ENCODE measurements at places on chromosomes 7 and 10.

GRCh38 chr10:69884024-69884367, 82.3 kb downstream of the COL13A1 start:
- DNase-seq: no peak

DNA sequence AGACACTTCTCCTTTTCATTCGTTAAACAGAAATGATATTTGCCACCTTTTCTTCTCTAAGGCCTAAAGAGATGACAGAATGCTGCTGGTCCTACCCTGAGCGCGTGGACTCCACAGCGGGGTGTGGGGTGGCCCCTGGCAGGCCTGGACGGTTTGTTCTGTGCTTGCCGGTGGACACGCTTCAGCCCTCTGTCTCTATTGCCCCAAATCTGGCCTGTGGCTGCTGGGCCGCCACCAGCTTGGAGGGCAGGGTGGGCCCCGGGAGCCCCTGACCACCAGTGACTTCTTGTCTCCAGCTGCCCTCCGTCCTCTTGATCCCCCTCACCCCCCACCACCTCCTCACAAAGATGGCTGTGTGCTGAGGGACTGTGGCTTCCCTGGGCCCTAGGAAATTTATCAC, 5.7 kb downstream of the CHST3 start:
- DNase-seq: no peak

DNA sequence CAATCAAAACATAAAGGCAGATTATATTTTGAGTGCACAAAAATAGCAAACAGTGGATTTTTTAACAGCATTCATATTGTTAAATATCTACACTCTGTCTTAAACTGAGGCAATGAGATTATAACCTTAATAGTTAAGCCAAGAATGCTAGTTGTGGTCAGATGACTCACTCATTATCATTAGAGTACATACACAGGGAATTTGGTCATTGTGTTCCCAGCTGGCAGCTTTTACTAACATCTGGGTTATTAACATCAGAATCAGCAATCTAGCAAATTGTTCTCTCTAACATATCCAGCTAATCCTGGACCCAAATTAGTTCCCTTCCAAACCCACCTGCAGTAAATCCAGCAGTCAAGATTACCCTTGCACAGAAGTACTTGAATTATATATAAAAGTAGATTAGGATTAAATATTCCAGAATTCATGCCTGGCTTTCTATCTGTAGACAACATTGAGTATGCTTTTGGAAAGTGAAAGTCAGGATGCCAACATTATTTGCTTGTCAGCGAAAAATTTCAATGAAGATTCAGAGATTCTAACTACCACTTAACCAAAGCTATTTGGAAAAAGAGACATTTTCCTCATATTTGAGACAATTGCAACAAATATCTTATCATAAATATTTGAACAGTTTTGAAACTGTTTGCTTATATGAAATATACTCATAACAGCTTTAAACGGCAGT, 1035.6 kb upstream of the PHF14 start:
- no peak for DNase-seq

DNA sequence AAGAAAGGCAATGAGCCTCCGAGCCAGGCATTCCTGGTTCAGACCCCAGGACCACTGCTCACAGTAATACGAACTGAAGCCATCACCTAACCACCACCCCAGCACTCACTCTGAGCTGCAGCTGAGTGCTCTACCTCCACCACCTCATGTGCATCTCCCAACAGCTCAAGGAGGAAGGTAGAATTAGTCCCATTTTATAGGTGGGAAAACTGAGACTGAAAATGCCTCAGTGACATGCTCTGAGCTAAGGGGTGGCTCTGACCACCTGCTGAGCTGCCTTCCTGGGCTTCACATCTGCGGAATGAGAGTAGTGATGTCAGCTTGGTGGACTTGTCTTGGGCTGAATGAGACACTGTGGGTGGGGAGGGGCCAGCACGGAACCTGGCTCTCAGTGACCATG, 159.7 kb upstream of the UNC5B start:
- no peak for DNase-seq

DNA sequence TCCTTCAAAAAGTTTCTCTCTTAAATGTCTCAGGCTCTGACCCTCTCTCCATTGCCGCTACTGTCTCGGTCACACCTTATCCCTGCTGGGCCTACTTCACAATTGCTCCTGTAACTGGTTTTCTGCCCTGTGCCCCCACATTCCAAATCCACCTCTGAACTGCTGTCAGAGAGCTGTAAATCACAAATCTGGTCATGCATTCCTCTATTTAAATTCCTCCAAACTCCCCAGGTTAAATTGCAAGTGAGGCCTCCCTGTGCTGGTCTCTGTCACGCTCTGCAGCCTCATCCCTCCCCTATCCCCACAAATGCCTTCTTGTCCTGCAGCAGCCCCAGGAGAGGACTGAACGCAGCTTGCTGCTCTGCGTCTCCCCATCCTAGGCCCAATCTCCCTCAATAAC, 40.4 kb upstream of the CDCA7L start:
- no peak for DNase-seq

GRCh38 chr7:134315679-134316538, 821 bp downstream of the SLC35B4 start:
- DNase-seq: no peak

GRCh38 chr7:111803015-111803758, 240.9 kb upstream of the IMMP2L start:
- no peak for DNase-seq

DNA sequence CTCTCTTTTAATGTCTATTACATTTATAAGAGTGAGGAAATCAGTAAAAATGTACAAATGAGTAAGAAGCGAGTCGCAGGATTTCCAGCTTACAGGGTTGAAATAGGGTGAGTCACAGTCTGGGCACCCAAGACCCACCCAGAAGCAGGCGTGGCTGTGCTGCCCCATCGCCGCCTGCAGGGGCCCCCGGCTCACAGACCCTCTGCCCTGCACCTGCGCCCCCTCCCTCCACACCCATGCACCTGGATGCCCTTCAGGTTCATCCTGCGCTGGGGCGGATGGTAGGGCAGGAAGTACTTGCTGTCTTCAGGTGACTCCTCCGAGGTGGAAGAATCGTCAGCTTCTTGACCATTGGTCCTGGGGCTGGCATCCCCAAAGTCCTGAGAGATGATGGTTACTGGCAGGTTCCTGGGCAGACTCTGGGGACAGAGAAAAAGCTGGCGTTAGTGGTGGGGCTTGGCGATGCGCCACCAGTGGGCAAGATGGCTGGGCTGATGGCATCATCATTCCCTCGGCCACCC, 90.2 kb upstream of the GNA12 start:
- DNase-seq: no peak

DNA sequence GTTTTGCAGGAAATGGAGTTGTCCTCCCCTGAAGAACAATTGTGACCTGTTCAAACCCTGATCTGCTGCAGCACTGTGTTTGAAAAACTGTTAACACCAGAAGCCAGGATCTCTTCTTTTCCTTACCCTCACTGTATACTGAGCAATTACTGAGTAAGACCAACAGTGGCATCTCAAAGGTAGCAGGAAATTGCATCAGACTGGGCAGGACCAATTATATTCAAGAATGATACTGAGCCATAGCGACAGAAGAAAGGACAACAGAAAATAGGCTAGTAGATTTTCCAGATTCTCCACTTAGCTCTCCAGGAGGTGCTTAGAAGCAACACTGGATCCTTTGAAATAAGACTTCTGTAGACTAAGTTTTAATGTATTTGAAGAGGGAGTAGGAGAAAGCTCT, 57.4 kb upstream of the INHBA start:
- no peak for DNase-seq

GRCh38 chr7:136146925-136147324, 169.8 kb upstream of the MTPN start:
- no peak for DNase-seq

- DNase-seq: no peak
These were observed 451.2 kb downstream of the PLXNA4 start for GRCh38 chr7:132125096-132125495.

GRCh38 chr10:29519659-29520058, 115.1 kb downstream of the SVIL start:
- no peak for DNase-seq

DNA sequence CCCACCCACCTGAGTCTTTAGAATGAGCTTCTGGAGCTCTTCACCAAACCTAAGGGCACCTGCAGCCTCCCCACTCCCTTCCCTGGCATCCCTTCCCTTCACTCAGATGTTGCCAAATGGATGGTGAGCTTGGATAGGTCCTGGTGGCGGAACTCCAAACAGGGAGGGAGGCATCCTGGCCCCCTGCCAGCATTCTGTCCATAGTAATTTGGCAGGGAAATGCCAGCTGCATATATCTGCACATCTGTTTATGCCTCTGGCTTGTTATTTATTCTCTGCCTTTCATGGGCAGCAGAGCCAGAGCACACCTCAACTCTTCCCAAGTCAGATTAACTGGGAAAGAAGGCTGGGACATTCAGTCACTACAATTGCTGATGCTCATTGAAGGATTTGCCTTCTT, 18.1 kb downstream of the KAZALD1 start:
- DNase-seq: no peak

DNA sequence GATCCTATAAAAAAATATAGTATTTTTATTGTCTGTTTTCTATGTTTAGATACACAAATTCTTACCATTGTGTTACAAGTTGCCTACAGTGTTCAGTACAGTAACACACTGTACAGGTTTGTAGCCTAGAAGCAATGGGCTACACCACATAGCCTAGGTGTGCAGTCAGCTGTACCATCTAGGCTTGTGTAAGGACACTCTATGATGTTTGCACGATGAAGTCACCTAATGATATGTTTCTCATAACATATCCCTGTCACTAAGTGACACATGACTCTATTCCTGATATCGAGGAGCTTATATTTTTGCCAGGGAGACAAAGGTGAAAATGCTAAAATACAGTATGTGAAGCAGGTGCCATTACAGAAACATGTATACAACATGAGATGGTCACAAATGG, 18.6 kb downstream of the ZNF25 start:
- no peak for DNase-seq

DNA sequence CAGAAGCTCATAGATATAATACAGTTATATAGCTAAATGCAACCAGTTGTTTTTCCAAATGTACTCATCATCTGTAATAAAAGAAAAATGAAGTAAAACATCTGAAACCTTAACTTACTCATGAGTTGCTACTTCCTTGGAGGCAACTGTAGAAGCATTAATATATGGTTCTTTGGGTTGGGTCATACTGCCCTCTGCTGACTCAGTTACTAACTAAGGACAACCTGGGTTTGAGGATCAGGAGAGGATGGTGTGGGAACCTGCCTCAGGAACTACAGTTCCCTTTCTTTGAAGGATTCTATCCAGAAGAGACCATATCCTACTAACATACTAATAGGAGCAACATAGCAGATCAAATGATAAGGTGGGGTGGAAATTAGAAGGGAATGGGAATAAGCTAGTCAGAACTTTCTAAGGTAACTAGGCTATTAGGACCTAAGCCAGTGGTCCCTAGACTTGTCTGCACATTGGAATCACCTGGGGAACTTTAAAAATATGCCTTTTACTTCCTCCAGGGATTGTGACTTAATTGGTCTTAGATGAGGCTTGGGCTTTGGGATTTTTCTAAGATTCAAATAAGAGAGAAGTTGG, 20.7 kb downstream of the COX15 start:
- peak; percentile 1 for DNase-seq

DNA sequence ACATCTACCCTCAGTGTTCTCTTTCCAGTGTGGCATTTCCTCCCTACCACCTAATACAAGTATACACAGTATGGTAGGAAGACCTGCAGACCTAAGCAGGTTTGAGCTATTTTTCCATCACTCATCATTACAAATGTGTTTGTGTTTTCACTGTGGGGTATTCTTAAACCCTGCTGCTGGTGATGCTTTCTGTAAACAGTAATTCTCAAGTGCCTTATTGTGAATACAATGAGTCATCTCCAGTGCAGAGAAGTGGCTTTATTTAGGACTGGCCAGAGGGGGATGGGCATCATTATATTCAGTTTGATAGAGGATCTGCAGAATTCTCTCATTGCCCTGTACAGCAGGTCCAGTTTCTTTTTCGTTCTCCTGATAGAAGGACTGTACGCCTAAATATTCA, 63.7 kb downstream of the GRM8 start:
- no peak for DNase-seq

GRCh38 chr10:121753726-121754476, 155.7 kb upstream of the FGFR2 start:
- DNase-seq: no peak

- DNase-seq: no peak
These were observed 33.0 kb downstream of the HK1 start for GRCh38 chr10:69311309-69311708.

DNA sequence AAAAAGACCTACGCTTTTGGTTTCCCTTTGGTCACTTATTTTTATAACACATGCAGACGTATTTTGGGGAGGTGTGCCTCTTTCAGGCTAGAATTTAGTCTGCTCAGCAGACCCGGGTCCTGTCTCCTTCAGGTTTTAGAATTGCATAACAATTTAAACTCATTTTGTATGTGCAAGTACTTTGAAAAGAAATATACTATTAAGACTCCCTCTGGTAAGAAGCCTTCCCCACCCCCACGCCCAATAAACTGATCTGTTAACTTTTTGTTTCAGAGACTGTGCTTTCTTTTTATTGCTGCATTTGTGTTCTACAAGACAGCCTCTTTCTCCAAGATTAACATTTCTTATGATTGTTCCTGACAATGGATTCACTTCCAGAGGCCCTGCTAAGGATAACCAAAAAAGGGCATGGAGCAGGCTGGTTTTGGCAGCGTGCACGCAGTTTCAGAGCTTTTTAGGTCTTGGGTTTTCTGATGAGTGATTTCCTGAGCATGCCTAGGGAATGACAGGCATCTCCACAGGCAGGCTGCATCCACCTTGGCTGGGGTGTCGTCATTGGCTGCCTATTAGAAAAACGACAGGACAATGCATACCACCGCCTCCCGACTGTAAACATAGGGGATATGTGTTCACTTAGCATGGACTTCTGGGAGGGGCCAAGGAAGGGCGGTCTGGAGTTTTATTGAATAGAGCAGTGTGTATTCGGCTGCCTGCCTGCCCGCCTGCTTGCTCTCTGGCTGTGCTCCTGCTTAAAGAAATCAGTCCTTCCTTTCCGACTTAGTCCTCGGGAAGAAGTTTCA, at the start of gene CALD1:
CALD1 (plus strand) TSS at position 694 of the 800 bp plus-strand sequence. CDS start 88,100 bp downstream, outside the sequence.
- no peak for DNase-seq

GRCh38 chr10:119668461-119668860, 17.3 kb downstream of the BAG3 start:
- no peak for DNase-seq
